ENCODE measurements at places on chromosomes 5 and 9.

- DNase-seq = no peak
Measured at GRCh38 chr5:32753051-32753450, 41.9 kb downstream of the NPR3 start.

GRCh38 chr9:116975126-116975525 is 288.0 kb downstream of the TRIM32 start:
- DNase-seq = no peak

DNA sequence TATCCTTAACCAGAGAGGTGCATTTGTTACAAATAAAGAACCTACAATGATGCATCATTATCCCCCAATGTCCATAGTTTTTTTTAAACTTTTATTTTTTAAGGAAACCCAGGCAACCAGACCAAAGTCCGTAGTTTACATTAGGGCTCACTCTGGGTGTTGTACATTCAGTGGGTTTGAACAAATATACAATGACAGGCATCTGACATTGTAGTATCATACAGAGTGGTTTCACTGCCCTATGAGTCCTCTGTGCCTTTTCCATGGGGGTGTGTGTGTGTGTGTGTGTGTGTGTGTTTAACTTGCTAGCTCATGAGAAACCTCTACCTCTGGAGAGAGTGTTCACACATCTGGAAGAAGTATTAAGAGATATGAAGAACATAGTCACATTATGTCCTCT is 141.5 kb downstream of the KDM4C start:
- no peak for DNase-seq

GRCh38 chr9:27367921-27368315 is 71.0 kb upstream of the EQTN start:
- no peak for DNase-seq

GRCh38 chr5:150633429-150633828 is 7.0 kb upstream of the SYNPO start:
- DNase-seq = no peak

DNA sequence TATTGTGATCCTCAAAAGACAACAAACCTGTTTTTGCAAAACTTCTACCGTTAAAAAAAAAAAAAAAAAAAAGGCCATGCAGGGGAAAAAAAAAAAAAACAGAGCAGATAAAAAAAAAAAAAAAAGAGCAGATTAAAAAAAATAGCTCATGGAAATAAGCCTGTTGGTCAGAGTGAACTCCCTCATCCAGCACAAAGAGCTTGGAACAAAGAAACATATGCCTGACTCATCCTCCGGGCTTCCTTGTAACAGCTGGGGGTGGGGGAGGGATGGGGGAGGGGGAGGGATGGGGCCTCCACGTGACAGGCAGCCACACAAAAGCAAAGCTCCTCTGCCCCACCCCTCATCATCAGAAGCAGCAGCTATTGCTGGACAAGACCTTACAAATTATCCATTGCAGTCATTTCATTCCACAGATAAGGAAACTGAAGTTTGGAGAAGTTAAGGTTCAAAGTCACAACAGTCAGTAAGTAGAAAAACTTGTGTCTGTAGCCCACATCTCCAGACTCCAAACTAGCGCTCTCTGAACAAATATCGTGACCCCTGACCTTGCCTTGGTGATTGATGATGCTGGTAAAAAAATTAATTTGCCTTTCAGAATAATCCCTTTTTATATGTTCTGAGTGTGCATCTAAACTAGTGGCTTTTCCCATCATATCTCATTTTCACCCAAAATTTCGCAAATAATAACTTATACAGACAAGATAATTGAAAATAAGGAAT is 38.9 kb downstream of the SLC35D2 start:
- DNase-seq = peak; percentile 61

GRCh38 chr5:81534441-81534840 is 140.5 kb upstream of the ACOT12 start:
- DNase-seq = no peak

GRCh38 chr5:53930457-53930856 is 370.0 kb downstream of the NDUFS4 start:
- no peak for DNase-seq

DNA sequence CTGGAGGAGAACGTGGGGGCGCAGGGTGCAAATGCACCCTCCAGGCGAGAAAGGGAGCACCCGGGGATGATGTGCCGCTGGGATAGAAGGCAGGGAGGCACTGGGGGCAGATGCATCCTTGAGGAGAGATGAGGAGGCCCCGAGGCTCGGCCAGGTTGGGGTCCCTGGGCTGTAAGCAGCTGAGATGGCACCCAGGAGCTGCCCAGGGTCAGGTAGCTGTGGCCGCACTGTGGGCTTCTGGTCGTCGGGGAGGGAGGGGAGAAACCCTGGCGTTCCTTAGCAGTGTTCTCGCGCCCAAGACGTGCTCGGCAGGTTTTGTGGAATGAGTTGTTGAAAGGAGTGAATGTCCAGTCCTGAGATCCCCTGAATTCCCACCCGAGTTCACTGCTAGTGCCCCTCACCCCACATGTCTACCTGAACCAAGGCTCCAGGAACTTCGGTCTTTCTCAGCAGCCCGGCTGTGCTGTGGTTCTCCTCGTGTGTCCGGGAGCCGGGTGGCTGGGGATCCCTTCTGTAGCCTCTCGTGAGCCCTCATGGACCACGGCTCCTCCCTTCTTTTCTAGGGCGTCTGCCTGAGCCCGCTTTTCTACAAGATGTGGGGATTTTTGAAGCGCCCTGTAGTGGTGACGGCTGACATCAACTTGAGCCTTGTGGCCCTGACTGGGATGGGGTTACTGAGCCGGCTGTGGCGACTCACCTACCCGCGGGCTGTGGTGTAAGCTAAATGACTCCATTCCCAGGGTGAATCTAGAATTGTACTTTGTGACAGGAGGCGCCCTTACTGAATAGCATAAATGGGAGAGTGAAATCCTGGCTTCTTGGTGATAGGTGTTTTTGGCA is 1.1 kb downstream of the POMT1 start:
- DNase-seq = no peak

- DNase-seq = no peak
Measured at GRCh38 chr5:136901-137300, 44.9 kb downstream of the PLEKHG4B start.

GRCh38 chr5:88594441-88594840 is 288.5 kb downstream of the MEF2C start:
- no peak for DNase-seq

GRCh38 chr5:134176511-134177368 is at the start of gene SKP1:
SKP1 (minus strand) TSS chr5:134176950; CDS start chr5:134174022, 2,928 bp downstream.
- no peak for DNase-seq

DNA sequence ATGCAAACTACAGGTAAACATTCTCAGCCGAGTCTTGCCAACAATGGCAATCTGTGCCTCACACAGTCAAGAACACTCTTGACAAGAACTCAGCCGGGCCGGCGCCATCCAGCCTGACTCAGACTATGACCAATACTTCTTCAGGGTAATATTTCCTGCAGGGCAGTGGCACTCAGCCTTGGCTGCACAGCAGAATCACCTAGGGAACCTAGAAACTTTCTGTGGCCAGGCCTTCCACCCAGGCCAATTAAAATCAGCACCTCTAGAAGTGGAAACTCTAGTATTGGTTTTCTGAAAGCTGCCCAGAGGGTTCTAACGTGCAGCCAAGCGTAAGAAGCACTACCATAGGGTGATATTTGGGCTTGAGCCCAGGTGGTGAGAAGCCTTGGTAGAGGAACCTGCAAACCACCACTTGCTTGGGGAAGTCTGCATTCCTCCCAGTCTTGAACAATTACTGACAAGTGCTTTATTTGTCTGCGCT is 120.6 kb downstream of the TTLL11 start:
- DNase-seq = no peak

DNA sequence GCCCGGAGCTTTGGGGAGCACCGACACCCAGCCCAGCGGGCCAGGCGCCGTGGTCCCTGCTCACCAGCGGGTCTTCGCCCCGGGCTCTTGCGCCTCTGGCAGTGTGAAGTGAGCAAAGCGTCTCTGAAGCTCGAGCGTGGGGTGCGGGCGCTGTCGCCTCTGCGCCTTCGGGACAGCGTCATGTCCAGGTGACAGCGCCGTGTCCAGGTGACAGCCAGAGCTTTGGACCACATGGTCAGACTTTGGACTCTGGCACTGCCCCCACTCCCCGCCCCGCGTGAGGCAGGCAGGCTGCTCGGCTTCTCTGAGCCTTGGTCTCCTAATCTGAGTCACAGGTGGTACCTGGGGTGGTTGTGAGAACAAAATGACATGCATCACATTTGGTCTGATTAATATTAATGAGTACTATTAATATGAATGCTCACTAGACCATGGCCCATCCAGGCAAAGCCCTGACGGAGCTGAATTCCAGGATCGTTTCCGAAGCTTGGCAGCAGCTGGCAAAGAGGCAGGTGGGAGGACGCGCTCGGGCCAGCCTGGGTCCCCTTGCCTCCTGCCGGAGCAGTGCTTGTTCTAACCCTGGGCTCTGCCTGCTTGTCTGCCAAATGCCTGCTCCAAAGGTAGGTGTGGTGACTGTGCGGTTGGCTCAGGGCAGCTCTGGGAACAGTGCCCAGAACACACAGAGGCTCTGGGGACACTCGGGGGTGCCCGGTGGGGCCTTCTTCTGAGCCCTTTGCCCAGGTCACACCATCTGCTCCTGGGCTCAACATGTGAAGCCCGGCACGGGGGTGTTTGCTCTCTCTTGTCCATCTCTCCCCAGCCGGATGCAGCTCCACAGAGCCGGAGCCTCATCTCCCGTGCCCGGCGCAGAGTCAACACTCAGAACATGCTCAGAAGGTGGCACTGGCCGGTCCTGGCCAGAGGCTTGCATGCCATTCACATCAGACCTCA is 157.1 kb downstream of the OLFM1 start:
- DNase-seq = no peak

GRCh38 chr9:93900971-93901861 is 53.9 kb downstream of the BARX1 start:
- no peak for DNase-seq

GRCh38 chr9:137756045-137756744 is 121.4 kb upstream of the CACNA1B start:
- no peak for DNase-seq

DNA sequence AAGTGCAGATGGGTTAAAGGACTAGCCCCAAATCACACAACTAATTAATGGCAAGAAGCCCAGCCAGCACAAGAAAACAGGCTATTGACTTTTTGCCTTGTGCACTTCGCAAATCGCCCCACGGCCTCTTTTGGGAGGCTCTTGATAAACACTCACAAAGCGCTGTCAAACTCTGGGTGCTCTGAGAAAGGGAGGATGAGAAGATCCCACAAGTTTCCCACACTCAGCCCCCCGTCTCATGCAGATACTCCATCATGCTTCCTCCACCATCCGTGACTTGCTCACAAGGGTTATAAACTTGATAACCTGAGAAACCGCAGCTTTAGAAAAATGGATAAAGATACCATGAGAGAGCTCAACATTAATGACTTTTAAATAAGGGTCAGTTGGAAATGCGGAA is 219.7 kb downstream of the EBF1 start:
- no peak for DNase-seq

- DNase-seq = no peak
Measured at GRCh38 chr5:36199620-36200019, 42.1 kb downstream of the NADK2 start.

DNA sequence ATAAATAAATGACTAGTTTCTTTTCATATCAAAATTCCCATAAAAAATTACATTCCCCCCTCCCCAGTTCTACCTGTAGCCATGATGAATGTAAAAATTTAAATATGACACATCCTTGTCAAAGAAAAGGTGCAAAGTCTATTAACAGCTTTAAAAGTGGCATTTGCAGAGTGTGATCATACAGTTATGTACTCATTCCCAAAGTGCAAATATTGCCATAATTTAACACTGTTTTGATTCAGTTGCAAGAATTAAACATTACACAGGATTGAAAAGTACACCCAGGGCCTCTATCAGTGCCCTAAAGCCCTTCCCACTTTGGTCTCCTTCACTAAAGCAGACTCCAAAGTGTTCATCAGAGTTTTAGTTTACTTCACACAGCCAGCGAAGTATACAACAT is 51.8 kb downstream of the RNF145 start:
- DNase-seq = no peak

- DNase-seq = no peak
Measured at GRCh38 chr5:72188166-72188565, 80.9 kb downstream of the MAP1B start.

- DNase-seq = no peak
Measured at GRCh38 chr5:143192191-143192900, 211.1 kb downstream of the NR3C1 start.

DNA sequence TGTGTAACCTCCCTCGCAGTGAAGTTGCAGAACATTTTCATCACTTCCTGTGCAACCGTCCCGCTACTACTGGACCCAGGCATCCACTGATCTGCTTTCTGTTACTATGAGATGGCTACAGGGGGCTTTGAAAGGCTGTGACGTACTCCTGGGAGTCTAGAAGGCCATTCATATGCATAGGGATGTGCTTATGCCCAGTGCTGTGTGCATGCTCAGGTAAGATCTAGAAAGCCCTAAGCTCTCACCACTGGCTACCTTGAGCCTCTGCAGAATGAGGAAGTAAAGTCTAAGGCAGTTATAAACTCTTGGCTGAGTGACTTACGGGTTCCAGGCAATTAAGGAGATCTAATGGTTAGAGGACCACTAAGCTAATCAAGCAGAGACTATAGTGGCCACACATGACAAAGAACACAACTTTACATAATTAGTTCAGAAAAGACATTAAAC is 11.8 kb downstream of the HNRNPAB start:
- no peak for DNase-seq

DNA sequence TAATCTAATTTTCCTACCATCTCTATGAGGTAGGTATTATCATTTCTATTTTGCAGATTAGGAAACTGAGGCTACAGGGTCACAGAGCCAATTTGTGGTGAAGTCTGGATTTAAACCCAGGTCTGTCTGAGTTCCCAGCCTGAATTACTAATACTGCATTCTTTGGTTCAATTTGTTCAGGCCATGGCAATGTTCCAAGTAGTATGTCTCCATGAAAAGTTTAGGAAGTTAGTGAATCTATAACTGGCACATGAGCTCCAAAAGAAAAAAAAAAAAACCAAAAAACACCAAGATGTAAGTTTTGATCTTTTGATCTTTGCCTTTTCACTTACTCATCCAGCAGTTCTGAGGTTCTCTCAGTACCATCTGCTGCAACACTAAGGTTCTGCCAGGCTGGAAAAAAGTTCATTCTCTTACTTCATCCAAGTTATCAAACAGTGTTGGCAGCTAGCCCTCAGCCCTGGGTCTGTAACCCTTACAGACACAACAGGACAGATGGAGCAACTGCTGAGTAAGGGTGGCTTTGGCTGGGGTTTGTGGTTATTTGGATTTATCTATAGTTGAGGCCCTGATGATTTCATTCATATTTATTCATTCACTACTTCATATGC is 4.4 kb upstream of the TMEM268 start:
- DNase-seq = no peak
